ENCODE measurements at places on chromosomes 5 and 9. TPM values are rescaled to one million over a fixed set of nuclear protein-coding genes. Genes with fewer than 3 reads are reported as not detected.

DNA sequence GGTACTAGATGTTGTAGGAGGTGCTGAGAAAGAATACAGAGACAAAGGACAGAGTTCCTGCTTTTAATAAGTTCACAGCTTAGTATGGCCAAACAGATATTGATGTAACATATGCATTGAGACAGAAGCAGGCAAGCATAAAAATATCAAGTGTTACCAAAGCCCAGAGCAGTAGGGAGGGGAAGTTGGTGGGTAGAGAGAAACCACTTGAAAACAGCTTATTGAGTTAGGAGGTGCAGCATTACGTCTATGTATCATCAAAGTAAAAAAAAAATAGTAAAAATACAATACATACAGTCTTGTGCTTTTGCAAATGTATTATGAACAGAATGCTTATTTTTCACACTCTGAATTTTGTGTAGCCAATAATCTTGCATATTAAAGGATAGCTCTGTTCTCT is 441.8 kb upstream of the SGCD start:
- H3K27me3 ChIP-seq = peaks cover 2% of the 10 kb centered on the region
- H3K4me3 ChIP-seq = no peak overlapping the region
- peaks cover 2% of the 10 kb centered on the region for H3K4me1 ChIP-seq
- peak overlapping the region; percentile 21 for H3K27ac ChIP-seq
- H3K36me3 ChIP-seq = no peaks in the 10 kb centered on the region

DNA sequence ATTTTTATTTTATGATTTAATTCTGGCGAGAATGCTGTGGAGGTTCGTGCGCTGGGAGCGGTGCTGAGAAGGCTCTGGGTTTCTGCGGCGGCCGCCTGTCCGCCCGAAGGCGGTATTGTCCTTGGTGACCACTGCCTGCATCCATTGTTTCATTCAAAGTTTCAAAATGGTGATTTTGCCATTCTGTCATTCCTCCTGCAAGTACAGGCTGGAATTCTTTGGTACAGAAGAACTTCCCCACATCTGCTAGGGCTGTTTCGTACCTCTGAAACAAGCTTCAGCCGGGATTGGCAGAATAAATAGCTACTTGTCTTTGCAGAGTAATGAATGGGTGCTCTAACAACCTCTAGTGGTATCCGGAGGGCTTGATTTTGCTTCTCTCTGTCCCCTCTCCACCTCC is 112.6 kb upstream of the CACNA1B start:
- no peak overlapping the region for H3K4me3 ChIP-seq
- no peaks in the 10 kb centered on the region for H3K27me3 ChIP-seq
- H3K36me3 ChIP-seq = peaks cover 12% of the 10 kb centered on the region
- no peak overlapping the region for H3K27ac ChIP-seq
- peaks cover 6% of the 10 kb centered on the region for H3K4me1 ChIP-seq

DNA sequence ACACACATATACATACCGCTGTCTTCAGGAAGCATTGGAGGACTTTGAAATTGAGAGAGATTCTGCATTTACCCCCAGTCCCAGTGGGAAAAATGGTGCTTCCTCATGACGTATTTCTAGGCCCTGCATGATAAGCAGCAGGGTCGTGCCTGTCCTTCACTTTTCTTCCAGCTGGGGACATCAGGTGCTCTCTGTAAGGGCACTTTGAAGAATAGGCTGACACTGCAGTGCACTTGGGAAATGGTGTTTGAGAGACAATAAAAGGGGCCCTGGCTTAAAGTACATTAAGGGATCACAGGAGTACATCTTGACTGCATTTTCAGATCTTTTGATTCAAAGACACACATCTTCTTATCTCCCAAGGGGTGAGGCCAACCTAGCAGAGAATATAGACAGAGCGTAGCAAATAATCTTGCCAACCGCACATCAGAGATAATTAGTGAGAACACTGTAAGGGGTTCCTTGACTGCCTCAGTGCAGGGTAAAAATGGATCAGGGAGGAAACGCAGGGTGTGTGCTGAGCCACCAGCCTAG is 437.9 kb downstream of the CSNK1G3 start:
- H3K4me3 ChIP-seq = no peak overlapping the region
- H3K27ac ChIP-seq = no peak overlapping the region
- H3K4me1 ChIP-seq = no peaks in the 10 kb centered on the region
- no peaks in the 10 kb centered on the region for H3K27me3 ChIP-seq
- no peaks in the 10 kb centered on the region for H3K36me3 ChIP-seq
- no peak for DNase-seq

GRCh38 chr9:21677834-21678233 is 124.6 kb upstream of the MTAP start:
- no peak for DNase-seq
- peaks cover 2% of the 10 kb centered on the region for H3K4me1 ChIP-seq
- no peaks in the 10 kb centered on the region for H3K27me3 ChIP-seq
- H3K4me3 ChIP-seq = no peak overlapping the region
- H3K36me3 ChIP-seq = no peaks in the 10 kb centered on the region
- H3K27ac ChIP-seq = no peak overlapping the region

GRCh38 chr9:132474253-132474652 is 64.2 kb downstream of the CFAP77 start:
- no peaks in the 10 kb centered on the region for H3K4me1 ChIP-seq
- H3K27ac ChIP-seq = no peak overlapping the region
- peaks cover 10% of the 10 kb centered on the region for H3K27me3 ChIP-seq
- DNase-seq = no peak
- no peaks in the 10 kb centered on the region for H3K36me3 ChIP-seq

DNA sequence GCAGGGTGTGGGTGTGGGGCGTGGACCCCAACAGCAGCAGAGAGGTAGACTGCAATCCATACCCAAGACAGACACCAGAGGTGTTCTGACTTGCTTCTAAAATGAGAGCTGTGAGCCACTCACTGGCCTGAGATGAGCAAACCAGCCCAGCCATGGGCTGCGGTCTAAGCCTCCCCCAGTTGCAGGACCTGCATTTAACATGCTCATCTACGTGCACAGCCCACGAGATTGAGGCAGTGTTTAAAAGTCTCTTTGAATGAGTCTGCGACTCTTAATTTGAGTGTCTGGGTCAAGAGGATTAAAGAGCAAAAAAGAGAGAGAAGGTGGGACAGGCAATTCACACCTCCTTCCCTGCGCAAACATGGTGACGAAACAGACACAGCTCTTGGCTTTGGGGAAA is 5.9 kb downstream of the SURF4 start:
- peaks cover 90% of the 10 kb centered on the region for H3K4me1 ChIP-seq
- DNase-seq = no peak
- no peaks in the 10 kb centered on the region for H3K27me3 ChIP-seq
- peak overlapping the region; percentile 87 for H3K4me3 ChIP-seq
- peak overlapping the region; percentile 97 for H3K27ac ChIP-seq

- no peaks in the 10 kb centered on the region for H3K36me3 ChIP-seq
- DNase-seq = no peak
- no peaks in the 10 kb centered on the region for H3K4me1 ChIP-seq
- H3K4me3 ChIP-seq = no peak overlapping the region
- no peak overlapping the region for H3K27ac ChIP-seq
- no peaks in the 10 kb centered on the region for H3K27me3 ChIP-seq
Measured at GRCh38 chr5:17429353-17429752, 68.7 kb upstream of the TAF11L2 start.

DNA sequence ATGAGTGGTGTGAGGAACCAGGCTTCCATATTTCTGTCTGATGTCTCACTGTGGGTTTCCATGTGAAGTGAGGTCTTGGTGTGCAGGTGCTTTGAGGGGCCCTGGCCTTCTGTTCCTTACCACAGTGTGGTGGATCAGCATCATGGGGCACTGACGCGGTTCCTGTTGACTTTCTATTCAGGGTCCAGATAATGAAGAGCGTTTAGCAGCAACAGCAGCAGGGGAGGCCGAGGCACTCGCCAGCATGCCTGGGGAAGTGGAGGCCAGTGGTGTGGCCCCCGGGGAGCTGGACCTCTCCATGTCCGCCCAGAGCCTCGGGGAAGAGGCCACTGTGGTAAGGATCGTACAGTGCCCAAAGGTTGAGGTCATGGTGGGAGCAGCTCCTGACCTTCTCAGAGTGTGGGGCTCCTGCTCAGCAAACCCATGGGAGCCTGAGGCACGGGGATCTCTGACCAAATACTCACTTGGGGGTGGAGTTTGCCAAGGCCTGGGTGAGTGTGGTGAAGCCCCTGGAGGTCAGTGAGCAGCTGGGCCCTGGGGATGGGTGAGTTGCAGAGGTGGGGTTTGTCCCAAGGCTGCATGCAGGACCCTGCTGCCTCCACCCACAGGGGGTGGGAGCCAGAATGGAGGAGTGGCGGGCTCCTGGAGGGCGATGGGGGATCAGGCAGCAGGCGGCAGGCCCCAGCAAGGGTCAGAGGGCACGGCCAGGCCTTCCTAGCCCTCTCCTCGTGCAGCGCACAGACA is 61.2 kb downstream of the COL15A1 start:
- no peak overlapping the region for H3K27ac ChIP-seq
- no peaks in the 10 kb centered on the region for H3K36me3 ChIP-seq
- DNase-seq = no peak
- peaks cover 3% of the 10 kb centered on the region for H3K27me3 ChIP-seq

DNA sequence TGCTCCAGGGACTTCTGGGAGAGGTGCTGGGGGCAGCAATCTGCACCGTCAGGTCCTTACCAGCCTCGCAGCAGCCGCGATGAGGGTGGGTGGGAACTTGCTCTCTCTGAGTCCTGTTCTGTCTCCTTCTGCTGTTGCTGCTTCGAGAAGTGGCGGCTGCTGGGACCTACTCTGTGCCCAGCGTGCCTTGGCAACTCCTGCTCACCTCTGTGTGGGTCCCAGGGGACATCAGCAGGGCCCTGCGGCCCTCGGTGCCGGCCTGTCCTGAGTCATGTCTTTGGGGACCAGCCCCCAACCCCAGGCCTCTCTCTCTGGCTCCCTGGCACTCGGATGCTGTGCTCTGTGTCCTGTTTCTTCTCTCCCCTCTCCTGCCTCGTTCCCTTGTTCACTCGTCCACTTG is 49.5 kb downstream of the KCNT1 start:
- no peaks in the 10 kb centered on the region for H3K27me3 ChIP-seq
- H3K4me3 ChIP-seq = no peak overlapping the region
- H3K36me3 ChIP-seq = no peaks in the 10 kb centered on the region
- H3K27ac ChIP-seq = no peak overlapping the region
- no peaks in the 10 kb centered on the region for H3K4me1 ChIP-seq

- H3K27ac ChIP-seq = no peak overlapping the region
- peaks cover 16% of the 10 kb centered on the region for H3K27me3 ChIP-seq
- no peak overlapping the region for H3K4me3 ChIP-seq
- DNase-seq = no peak
- peaks cover 20% of the 10 kb centered on the region for H3K36me3 ChIP-seq
Measured at GRCh38 chr5:180935203-180935602, 36.2 kb downstream of the BTNL8 start.

DNA sequence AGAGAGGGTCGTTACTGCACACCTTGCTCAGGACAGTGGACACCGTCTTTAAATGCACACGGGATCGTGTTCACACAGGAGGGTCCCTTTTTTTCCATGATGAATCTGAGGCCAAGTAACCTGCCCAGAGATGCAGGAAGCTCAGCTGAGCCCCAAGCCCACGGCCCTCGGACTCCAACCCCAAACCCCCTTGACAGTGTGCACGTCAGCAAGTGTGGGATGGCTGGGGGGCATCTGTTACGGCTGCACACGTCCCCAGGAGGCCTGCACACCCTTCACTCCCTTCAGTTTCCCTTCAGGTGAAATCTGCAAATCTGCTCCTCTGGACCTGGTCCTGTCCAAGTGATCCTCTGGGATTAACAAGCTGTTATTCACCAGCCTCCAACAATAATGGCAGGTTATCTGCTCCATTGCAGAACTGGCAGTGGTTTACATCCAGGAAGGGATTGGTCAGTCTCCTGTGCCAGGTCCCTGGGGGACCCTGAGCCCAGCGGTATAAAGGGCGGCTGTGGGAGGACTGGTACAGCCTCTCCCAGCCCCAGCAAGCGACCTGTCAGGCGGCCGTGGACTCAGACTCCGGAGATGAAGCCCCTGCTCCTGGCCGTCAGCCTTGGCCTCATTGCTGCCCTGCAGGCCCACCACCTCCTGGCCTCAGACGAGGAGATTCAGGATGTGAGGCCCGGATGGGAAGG is at the start of gene LCN1:
LCN1 (plus strand) TSS at position 525 of the 692 bp plus-strand sequence; CDS start at position 583, 58 bp downstream.
- H3K36me3 ChIP-seq = no peaks in the 10 kb centered on the region
- no peaks in the 10 kb centered on the region for H3K4me1 ChIP-seq
- H3K27me3 ChIP-seq = peaks cover 6% of the 10 kb centered on the region
- H3K4me3 ChIP-seq = no peak within 1 kb of the TSS
- H3K27ac ChIP-seq = no peak within 1 kb of the TSS

- no peaks in the 10 kb centered on the region for H3K27me3 ChIP-seq
- no peaks in the 10 kb centered on the region for H3K4me1 ChIP-seq
- no peak overlapping the region for H3K27ac ChIP-seq
- no peaks in the 10 kb centered on the region for H3K36me3 ChIP-seq
- no peak overlapping the region for H3K4me3 ChIP-seq
- no peak for DNase-seq
Measured at GRCh38 chr9:130156672-130157071, 15.5 kb upstream of the NCS1 start.

- no peaks in the 10 kb centered on the region for H3K4me1 ChIP-seq
- no peak overlapping the region for H3K27ac ChIP-seq
- DNase-seq = no peak
- peaks cover 7% of the 10 kb centered on the region for H3K27me3 ChIP-seq
- no peak overlapping the region for H3K4me3 ChIP-seq
Measured at GRCh38 chr5:35461530-35461929, 156.1 kb upstream of the SPEF2 start.

GRCh38 chr5:143101121-143101520 is 302.4 kb downstream of the NR3C1 start:
- no peak overlapping the region for H3K4me3 ChIP-seq
- peaks cover 26% of the 10 kb centered on the region for H3K36me3 ChIP-seq
- no peak for DNase-seq
- peak overlapping the region; percentile 67 for H3K27ac ChIP-seq
- no peaks in the 10 kb centered on the region for H3K27me3 ChIP-seq
- H3K4me1 ChIP-seq = peaks cover 14% of the 10 kb centered on the region

DNA sequence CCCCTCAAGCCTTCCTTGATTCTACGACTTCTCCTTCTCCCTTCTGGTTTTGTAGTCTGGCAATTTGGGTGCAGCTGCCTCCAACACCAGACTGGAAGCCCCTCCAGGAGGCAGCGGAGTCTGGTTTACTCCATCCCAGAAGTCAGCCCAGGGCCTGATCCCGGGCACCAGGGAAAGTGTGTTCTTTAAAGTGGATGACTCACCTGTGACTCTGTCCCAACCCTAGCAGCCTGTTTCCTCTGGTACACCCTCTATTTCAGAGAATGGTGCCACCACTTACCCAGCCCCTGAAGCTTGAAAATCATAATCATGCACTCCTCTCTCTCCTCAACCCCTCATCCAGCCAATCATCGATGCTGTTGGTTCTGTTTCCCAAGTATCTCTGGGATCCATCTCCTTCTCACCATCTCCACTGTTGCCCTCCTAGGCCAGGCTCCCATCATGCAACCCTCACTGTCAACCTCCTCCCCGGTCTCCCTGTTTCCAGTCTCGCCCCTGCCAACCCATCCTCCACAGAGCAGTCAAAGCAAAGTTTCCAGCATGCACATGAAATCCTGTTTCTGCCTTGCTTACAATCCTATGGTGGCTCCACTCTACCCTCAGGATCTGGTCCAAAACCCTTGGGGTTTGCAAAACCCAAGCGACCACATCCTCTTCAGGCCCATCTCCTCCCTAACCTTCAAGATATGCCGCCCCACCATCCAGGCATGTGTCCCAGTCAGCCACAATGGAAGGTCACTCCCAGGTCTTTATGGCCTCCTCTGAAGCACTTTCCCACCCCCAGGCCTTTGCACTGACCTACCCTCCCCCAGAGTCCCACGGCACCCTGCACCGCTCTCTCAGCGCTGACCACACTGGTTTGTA is 10.5 kb downstream of the LHX6 start:
- H3K27ac ChIP-seq = no peak overlapping the region
- H3K36me3 ChIP-seq = no peaks in the 10 kb centered on the region
- peaks cover 36% of the 10 kb centered on the region for H3K4me1 ChIP-seq

The NUTM2F gene
- polyA plus RNA-seq = not detected

The FOXD1 gene
- polyA plus RNA-seq = not detected

The SAXO1 gene
- 0.10 TPM for polyA plus RNA-seq

The GLDC gene
- not detected for polyA plus RNA-seq

The OGN gene
- 0.11 TPM for polyA plus RNA-seq

The GM2A gene
- polyA plus RNA-seq = 6.5 TPM

The FCN2 gene
- not detected for polyA plus RNA-seq

The CMYA5 gene
- 0.18 TPM for polyA plus RNA-seq

The EQTN gene
- polyA plus RNA-seq = not detected
